Stomach (tissue), 19 donors: ENCODE measurements at places on chromosomes 11 and 22. TPM values are rescaled to one million over a fixed set of nuclear protein-coding genes. Genes with fewer than 3 reads are reported as not detected.

PUS3 gene
- 11.2 TPM for polyA plus RNA-seq

WT1 gene
- polyA plus RNA-seq, result 0.31 TPM

NECTIN1 gene
- 3.1 TPM for polyA plus RNA-seq

TIMP3 gene
- polyA plus RNA-seq, result 55.9 TPM

DGAT2 gene
- polyA plus RNA-seq, result 1.7 TPM

GRCh38 chr22:39808081-39808480 is 85.5 kb downstream of the ENTHD1 start:
- DNase-seq, result no peak

- no peak for DNase-seq
Observed at GRCh38 chr11:91869686-91870085, 354.9 kb upstream of the FAT3 start.

GRCh38 chr11:104547996-104548661 is 350.1 kb downstream of the CASP12 start:
- peak; percentile 34 for DNase-seq
